Aorta (tissue), 5 donors: ENCODE measurements at places on chromosomes 7 and 10. TPM values are rescaled to one million over a fixed set of nuclear protein-coding genes. Genes with fewer than 3 reads are reported as not detected.

The DNTT gene
- not detected for total RNA-seq

The AVPI1 gene
- total RNA-seq, result 17.1 TPM

The GRID1 gene
- 1.1 TPM for total RNA-seq

The ZNF3 gene
- 26.7 TPM for total RNA-seq

The ZNF727 gene
- total RNA-seq, result 6.3 TPM

The EXOSC1 gene
- total RNA-seq, result 25.6 TPM

The AZGP1 gene
- 0.63 TPM for total RNA-seq

The HKDC1 gene
- total RNA-seq, result not detected

The CPEB3 gene
- 7.4 TPM for total RNA-seq

The ABCA13 gene
- 0.12 TPM for total RNA-seq

The STMP1 gene
- total RNA-seq, result 42.6 TPM

The FAM25C gene
- total RNA-seq, result not detected

The TMEM178B gene
- 0.26 TPM for total RNA-seq

The STEAP2 gene
- 73.2 TPM for total RNA-seq

The PRLHR gene
- not detected for total RNA-seq

GRCh38 chr10:73785721-73786511 is 510 bp downstream of the ZSWIM8 start:
- peak overlapping the region; percentile 1 for H3K27ac ChIP-seq
- peaks cover 7% of the 10 kb centered on the region for H3K36me3 ChIP-seq
- H3K27me3 ChIP-seq, result no peaks in the 10 kb centered on the region

- H3K27ac ChIP-seq, result peak overlapping the region; percentile 88
- H3K36me3 ChIP-seq, result no peaks in the 10 kb centered on the region
- no peaks in the 10 kb centered on the region for H3K27me3 ChIP-seq
These were observed 82.1 kb upstream of the PDGFA start for GRCh38 chr7:601595-602340.

- H3K36me3 ChIP-seq, result no peaks in the 10 kb centered on the region
- no peak overlapping the region for H3K27ac ChIP-seq
- H3K27me3 ChIP-seq, result peaks cover 3% of the 10 kb centered on the region
These were observed 20.4 kb downstream of the TEX36 start for GRCh38 chr10:125662584-125662983.

GRCh38 chr7:100155553-100156317 is 2.8 kb downstream of the TRAPPC14 start:
- H3K27ac ChIP-seq, result no peak overlapping the region
- no peaks in the 10 kb centered on the region for H3K4me1 ChIP-seq
- H3K36me3 ChIP-seq, result no peaks in the 10 kb centered on the region
- no peak overlapping the region for H3K4me3 ChIP-seq
- H3K27me3 ChIP-seq, result no peaks in the 10 kb centered on the region
- no peak for DNase-seq

DNA sequence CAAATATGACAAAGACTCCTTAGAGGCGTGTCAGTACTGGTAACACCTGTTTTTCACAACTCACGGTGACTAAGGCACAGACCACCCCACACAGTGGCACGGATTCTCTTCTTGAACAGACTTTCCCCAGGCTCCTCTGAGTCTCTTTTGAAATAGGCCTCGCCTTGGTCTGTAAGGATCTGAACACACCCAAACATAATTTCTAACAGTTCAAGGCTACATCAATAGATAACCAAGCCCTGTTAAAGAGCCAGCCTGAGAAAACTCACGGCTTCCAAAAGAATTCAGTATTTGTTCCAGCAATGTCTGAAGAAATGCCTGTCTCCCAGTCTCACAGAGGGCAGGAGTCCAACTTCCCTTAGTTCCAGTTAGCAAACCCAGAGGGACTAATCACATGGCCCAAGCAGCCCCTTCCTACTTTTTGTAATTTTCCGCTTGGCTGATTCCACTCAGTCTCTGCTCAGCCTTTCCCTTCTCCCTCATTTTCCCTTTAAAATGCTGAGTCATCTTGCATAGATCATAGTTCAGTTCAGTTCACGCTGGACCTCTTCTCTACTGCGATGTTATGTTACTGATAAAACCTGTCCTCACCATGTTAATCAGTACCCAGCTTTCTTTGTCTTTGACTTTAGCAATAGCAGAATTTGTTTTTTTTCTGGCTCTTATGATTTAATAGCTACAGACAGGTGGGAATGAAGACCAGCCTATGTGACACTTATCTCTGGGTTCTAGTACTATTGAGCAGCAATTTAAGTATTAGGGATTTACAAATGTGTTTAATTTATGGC is 22.6 kb upstream of the AKR1C3 start:
- no peaks in the 10 kb centered on the region for H3K4me1 ChIP-seq
- H3K4me3 ChIP-seq, result no peak overlapping the region
- H3K27me3 ChIP-seq, result no peaks in the 10 kb centered on the region
- peak overlapping the region; percentile 98 for H3K27ac ChIP-seq
- DNase-seq, result no peak

- DNase-seq, result no peak
- no peak overlapping the region for H3K4me3 ChIP-seq
- no peak overlapping the region for H3K27ac ChIP-seq
- no peaks in the 10 kb centered on the region for H3K4me1 ChIP-seq
These were observed 287.5 kb upstream of the NPVF start for GRCh38 chr7:25515633-25516275.

- H3K27me3 ChIP-seq, result no peaks in the 10 kb centered on the region
- DNase-seq, result no peak
- H3K4me1 ChIP-seq, result no peaks in the 10 kb centered on the region
- no peaks in the 10 kb centered on the region for H3K36me3 ChIP-seq
These were observed 43.5 kb downstream of the ZMYND11 start for GRCh38 chr10:178723-179122.

DNA sequence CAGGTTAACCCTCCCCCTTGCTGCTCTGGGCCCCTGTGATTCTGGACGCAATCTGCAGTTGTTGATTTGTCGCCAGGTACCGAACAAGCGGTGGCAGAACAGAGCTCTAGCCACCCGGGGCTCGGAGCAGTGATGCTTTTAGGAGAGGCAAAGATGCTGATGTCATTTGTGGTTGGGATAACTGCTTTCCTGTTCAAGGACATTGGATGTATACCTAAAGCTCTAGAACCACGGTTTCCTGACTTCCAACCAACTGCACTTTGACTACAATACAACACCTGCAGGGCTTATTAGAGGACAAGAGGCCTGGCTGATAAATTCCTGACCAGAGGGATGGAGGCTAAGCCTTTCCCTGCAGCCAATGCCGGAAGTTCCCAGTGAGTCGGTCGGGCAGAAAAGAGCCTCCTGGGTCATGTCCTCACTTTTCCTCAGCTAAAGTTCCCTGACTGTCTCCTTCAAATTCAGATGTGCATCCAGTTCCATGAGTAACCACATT is 6.5 kb upstream of the RBM20 start:
- H3K36me3 ChIP-seq, result no peaks in the 10 kb centered on the region
- H3K27me3 ChIP-seq, result no peaks in the 10 kb centered on the region

GRCh38 chr10:1611936-1612550 is 125.3 kb downstream of the ADARB2 start:
- H3K4me3 ChIP-seq, result no peak overlapping the region
- peak; percentile 19 for DNase-seq
- peaks cover 2% of the 10 kb centered on the region for H3K27me3 ChIP-seq
- H3K4me1 ChIP-seq, result no peaks in the 10 kb centered on the region
- H3K27ac ChIP-seq, result no peak overlapping the region

- no peak for DNase-seq
- no peak overlapping the region for H3K27ac ChIP-seq
- H3K4me1 ChIP-seq, result peaks cover 4% of the 10 kb centered on the region
- no peak overlapping the region for H3K4me3 ChIP-seq
These were observed 23.2 kb downstream of the STMP1 start for GRCh38 chr7:135685306-135686084.

DNA sequence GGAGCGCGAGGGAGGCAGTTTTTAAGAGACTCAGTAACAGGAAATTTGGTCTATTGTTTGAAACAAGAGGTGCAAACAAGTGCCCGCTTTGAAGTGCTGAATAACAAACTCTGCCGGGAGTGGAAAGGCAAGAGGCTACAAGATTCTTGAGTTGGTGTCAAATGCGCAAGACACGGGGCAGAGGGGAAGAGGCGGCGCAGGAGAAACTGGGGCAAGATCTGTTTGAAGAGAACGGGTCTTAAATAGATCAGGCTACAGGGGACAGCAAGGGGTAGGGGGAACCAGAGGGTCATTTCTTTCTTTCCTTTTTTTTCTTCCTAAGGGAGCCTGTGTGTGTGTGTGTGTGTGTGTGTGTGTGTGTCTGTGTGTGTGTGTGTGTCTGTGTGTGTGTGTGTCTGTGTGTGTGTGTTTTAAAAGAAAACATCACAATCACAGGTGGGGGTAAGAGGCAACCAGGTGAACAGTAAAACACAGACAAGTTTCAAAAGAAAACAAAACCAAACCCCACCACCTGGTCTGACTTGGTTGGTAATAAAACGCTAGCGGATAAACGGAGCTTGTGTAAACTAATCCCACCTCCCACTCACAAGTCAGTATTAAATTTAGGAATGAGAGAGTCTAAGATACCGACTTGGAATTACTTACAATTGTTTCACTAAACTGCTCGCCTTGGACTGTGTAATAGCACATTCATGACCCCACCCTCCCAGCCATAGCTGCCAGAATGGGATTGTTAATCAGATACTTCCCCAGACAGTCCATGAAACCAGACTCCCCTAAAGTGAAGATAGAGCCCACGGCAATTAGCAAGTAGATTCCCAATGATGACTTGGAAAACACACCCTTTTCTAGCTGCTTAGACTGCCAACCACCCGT is 13.1 kb upstream of the CUX1 start:
- H3K4me1 ChIP-seq, result no peaks in the 10 kb centered on the region
- no peaks in the 10 kb centered on the region for H3K27me3 ChIP-seq
- peak; percentile 70 for DNase-seq
- H3K36me3 ChIP-seq, result no peaks in the 10 kb centered on the region

- H3K27ac ChIP-seq, result no peak overlapping the region
- no peaks in the 10 kb centered on the region for H3K4me1 ChIP-seq
- H3K27me3 ChIP-seq, result peaks cover 5% of the 10 kb centered on the region
- no peaks in the 10 kb centered on the region for H3K36me3 ChIP-seq
- DNase-seq, result no peak
- H3K4me3 ChIP-seq, result no peak overlapping the region
These were observed 32.5 kb upstream of the TBX20 start for GRCh38 chr7:35286422-35286821.

DNA sequence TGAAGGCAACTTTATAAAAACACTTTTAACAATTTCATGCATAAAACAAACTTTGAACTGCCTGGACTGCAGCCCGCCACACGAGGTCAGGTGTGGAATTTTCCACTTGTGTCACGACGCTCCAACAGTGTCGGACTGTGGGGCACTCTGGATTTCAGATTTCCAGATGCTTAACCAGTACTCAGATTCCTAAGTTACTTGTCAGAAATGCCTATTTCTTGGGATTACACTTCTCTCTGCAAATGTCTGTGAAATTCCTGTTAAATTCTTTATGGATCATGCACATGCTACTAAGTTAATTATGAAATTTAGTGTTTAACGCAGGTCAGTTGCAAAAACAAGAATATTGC is 473 bp upstream of the GPER1 start:
- no peaks in the 10 kb centered on the region for H3K4me1 ChIP-seq
- no peak overlapping the region for H3K4me3 ChIP-seq
- DNase-seq, result no peak
- no peaks in the 10 kb centered on the region for H3K27me3 ChIP-seq
- no peak overlapping the region for H3K27ac ChIP-seq
- H3K36me3 ChIP-seq, result no peaks in the 10 kb centered on the region

DNA sequence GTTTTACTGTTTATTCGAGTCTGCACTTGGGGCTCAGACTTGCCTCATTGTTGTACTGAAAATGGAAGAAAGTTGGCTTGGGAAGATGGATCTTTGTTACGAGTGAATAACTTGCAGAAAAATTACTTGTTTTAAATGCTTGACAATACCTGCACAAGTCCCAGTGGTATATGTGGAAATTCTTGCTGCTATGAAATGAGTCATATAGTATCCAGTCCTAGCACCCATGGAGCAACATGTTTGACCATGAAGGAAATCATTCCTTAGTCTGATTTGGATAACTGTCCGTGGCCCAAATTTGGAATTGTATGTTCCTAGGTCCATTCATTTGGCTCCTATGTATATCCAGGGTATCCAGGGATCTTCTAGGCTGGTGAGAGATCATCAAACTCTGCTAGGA is 1096.8 kb downstream of the KCNMA1 start:
- no peaks in the 10 kb centered on the region for H3K27me3 ChIP-seq
- H3K27ac ChIP-seq, result no peak overlapping the region
- no peaks in the 10 kb centered on the region for H3K36me3 ChIP-seq
- no peak for DNase-seq

- DNase-seq, result no peak
- no peak overlapping the region for H3K27ac ChIP-seq
- no peaks in the 10 kb centered on the region for H3K36me3 ChIP-seq
- no peaks in the 10 kb centered on the region for H3K4me1 ChIP-seq
These were observed 85.6 kb upstream of the KDM7A start for GRCh38 chr7:140262242-140262903.

GRCh38 chr7:47401611-47402570 is 180.0 kb downstream of the TNS3 start:
- H3K4me3 ChIP-seq, result no peak overlapping the region
- peak; percentile 21 for DNase-seq
- peaks cover 1% of the 10 kb centered on the region for H3K4me1 ChIP-seq
- no peaks in the 10 kb centered on the region for H3K27me3 ChIP-seq
- peaks cover 4% of the 10 kb centered on the region for H3K36me3 ChIP-seq

DNA sequence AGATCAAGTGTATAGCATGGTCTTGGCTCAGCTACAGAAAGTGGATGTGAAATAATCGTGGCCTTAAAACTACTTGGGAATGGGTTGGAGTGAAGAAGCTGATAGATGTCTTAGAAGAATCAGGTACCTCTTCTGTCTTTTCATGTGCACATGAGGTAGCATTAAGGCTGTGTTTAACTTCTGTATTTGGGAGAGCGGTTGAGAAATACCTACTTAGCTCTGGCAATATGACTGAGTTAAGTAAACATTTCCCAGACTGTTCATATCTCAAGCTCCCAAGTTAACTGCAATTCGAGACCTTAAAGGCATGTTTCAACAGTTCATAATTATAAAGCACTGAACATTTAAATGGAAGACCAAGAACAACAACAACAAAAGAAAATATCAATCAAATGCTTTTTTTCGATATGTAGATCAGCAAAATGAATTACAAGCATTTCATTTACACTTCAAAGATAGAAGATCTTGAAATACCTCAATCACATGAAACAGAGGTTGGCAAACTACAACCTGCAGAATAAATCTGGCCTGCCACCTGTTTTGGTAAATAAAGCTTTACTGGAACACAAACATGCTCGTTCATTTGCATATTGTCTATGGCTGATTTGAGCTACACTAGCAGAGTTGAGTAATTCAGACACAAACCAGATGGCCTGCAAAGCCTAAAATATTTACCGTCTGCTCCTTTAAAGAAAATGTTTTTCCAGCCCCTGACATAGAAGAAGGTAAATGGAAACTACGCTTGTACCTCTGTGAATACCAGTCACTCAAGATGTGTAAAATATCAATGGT is 337.1 kb upstream of the GLI3 start:
- no peaks in the 10 kb centered on the region for H3K27me3 ChIP-seq
- H3K27ac ChIP-seq, result no peak overlapping the region
- H3K4me1 ChIP-seq, result peaks cover 1% of the 10 kb centered on the region
- no peak overlapping the region for H3K4me3 ChIP-seq
- no peaks in the 10 kb centered on the region for H3K36me3 ChIP-seq

- H3K27me3 ChIP-seq, result no peaks in the 10 kb centered on the region
- no peak overlapping the region for H3K27ac ChIP-seq
- no peak overlapping the region for H3K4me3 ChIP-seq
- H3K4me1 ChIP-seq, result no peaks in the 10 kb centered on the region
- H3K36me3 ChIP-seq, result no peaks in the 10 kb centered on the region
These were observed 200.1 kb downstream of the SKAP2 start for GRCh38 chr7:26664274-26664673.

GRCh38 chr7:134493091-134493490 is 34.2 kb upstream of the AKR1B1 start:
- H3K27me3 ChIP-seq, result no peaks in the 10 kb centered on the region
- no peaks in the 10 kb centered on the region for H3K36me3 ChIP-seq
- H3K4me3 ChIP-seq, result no peak overlapping the region
- H3K4me1 ChIP-seq, result no peaks in the 10 kb centered on the region
- no peak for DNase-seq
- no peak overlapping the region for H3K27ac ChIP-seq
